ENCODE measurements at places on chromosomes 11 and 22. TPM values are rescaled to one million over a fixed set of nuclear protein-coding genes. Genes with fewer than 3 reads are reported as not detected.

CASP5 gene
- not detected for total RNA-seq

- DNase-seq: peak; percentile 60
These were observed 38.5 kb upstream of the COMT start for GRCh38 chr22:19903031-19903430.

DNA sequence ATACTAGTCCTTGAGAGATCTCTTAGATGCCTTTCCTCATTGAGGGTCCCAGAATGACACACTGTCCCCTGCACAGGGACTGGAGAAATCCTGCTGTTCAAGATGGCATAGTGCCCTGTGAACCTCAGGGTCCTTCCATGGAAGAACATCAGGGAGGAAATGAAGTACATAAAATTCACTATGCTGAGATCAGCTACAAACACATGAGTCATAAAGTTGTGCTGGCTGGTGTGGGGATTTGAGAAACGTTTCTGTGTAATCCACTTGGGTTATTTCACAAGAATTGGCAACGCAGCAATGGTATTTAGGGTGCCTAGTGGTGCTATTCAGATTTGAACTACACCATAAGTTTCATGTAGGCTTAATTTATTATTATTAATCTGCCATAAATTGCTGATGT is 174.4 kb downstream of the MAML2 start:
- DNase-seq: peak; percentile 85

DNA sequence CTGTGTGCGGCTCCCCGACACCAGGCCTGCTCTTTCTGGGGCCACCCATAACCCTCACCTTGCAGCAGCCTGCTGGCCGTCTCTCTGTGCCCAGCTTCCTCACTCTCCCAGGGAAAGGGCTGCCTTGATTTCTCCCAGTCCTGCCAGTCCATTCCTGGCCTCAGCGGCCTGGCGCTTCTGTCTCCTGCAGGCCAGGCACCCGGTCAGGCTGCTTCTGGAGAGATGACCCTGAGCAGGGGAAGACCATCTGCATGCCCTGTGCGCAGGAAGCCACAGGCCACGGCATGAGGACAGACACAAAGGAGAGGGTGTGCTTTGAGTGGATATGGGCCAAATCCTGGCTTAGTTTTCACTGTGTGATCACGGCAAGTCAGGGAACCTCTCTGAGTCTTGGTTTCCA is 86.2 kb downstream of the TSPAN18 start:
- DNase-seq: no peak

TEX12 gene
- 0.59 TPM for total RNA-seq
